ENCODE measurements at places on chromosomes 4 and X.

DNA sequence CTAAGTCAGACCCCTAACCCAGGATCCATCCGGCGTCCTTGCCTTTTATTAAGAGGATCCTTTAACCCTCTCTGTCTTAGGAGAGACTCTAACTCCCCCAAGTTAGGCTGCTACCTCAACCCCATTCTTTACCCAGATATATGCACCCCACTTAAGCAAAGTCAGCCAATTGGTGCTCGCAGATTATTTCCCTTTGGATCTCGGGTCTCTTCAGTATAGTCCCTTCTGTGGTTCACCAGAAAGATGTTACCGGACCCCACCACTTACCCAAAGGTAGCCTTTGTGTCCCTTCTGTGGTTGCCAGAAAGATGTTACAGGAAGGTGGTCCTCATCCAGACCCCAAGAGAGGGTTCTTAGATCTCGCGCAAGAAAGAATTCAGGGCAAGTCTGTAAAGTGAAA lies 212.9 kb upstream of the GRID2 start:
- DNase-seq: no peak

GRCh38 chr4:184096561-184097240 lies 121.0 kb downstream of the ENPP6 start:
- no peak for DNase-seq

GRCh38 chrX:104568304-104568915 lies 2.4 kb downstream of the IL1RAPL2 start:
- no peak for DNase-seq

- no peak for DNase-seq
Observed at GRCh38 chrX:66632981-66633380, 5.9 kb downstream of the EDA2R start.

GRCh38 chr4:143375326-143376073 lies 38.8 kb downstream of the GAB1 start:
- DNase-seq: no peak

- DNase-seq: no peak
Observed at GRCh38 chrX:118764122-118764521, 36.7 kb downstream of the IL13RA1 start.

- DNase-seq: no peak
Observed at GRCh38 chr4:145420595-145421214, 60.9 kb upstream of the SMAD1 start.

GRCh38 chrX:19807414-19807813 lies 80.0 kb downstream of the SH3KBP1 start:
- no peak for DNase-seq

GRCh38 chr4:147160908-147161513 lies 215.3 kb upstream of the TTC29 start:
- DNase-seq: no peak

DNA sequence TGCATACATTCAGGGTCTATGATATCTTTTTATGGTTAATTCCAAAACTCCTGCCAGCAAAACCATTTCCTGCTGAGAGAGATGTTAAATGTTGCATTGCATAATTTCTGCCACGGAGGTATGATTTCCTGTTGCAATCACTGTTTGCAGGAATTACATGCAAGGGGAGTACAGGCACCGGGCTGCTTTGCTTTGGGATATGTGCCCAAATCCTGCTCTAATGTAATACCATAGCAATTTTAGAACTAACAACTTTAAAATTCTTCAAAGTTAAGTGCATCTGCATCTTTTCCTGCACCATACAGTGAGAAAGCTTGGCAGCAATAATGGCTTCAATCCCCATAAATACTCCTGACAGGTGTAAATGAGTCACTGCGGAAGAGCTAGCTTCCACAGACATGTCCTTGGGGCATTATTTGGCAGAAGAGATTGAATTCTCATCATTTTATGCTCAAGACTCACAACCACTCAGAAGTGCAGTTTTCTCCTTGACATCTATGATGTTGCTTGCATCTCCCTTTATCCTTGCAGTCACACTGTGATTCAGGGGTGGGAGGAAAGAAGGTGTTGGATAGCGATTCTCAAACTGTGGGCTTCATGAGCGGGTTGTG lies 29.6 kb downstream of the TRIM2 start:
- DNase-seq: no peak

- no peak for DNase-seq
Observed at GRCh38 chr4:40262077-40262528, 65.3 kb downstream of the RHOH start.

DNA sequence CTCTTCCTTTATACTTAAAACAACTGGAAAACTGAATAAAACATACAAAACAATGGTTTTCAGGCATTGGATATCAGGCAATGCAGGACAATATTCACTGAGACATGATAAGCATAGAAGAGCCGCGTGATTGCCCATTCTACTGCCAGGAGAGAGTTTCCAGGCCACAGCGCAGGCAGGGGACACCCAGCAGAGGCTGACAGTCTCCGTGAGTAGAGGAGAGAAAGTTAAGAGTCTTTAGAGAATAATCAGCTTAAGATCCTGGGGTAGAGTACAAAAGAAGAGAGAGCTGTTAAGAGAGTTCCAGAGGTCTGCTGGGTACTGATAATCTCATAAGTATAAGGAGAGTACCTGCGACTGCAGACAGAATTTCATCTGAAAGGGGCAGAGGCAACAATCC lies 18.4 kb upstream of the FRAS1 start:
- DNase-seq: no peak

GRCh38 chr4:37383579-37384229 lies 139.2 kb downstream of the NWD2 start:
- DNase-seq: no peak

GRCh38 chr4:112817933-112818593 lies 181.1 kb downstream of the LARP7 start:
- no peak for DNase-seq

DNA sequence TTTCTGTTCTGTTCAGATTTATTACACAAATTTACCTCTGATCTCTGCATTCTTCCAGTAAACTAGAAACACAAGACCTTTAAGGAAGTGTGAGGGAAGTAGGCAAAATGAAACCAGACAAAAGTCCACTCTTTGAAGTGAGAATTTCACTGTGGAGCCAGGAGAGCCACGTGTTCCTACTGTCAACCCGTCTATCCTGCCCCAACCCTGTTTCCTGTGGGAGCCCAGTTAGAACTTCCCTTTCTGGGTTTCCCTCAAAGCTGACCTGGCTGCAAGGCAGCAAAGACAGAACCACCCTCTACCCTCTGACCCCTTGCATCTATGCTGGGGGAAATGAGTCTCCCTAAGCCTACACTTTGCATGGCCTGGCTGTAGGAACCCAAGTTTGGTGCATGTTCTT lies 40.0 kb downstream of the TMEM144 start:
- DNase-seq: no peak

DNA sequence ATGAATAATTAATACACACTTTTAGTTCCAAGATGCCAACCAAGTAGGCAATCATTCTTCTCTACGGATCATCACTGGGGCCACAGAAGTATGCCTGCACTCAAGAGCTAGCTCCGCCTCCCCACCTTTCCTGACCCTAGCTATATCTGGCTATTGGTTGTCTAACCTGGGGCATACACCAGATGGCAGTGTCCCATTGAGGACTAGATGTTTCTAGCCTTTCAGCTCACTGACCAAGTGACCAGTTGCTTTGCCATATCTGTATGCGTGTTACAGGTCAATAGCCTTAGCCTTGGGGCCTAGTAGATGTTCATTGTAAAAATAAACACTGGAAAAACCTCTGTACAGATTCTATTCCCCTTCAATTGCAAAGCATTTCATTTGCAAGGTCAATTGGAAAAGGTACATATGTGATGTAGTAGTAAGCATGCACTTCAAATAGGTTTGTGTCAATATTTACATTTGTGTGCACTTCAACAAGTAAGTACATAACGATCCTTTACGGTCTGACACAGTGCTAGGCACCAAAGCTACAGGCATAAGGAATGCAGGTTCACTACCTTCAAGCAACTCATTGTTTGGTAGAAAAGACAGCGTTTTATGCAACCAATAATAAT lies 521.7 kb downstream of the PPARGC1A start:
- DNase-seq: no peak

DNA sequence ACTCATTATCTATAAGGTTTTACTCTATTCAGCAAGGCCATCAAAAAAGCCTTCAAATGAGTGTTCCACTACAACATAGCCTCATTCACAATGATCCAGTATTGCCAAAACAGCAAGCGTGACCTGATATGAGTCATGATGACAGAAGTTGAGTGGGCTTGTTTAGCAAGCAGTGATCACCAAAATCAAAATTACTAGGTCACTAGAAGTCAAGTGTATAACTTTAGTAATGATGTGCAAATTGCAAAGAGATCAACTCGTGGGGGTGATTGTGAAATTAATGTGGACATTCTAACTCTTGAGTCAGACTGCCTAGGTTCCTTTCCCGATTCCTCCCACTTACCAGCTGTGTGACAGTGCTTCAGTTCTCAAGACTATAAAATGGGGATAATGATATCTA lies 124.5 kb downstream of the CHM start:
- no peak for DNase-seq

- no peak for DNase-seq
Observed at GRCh38 chr4:24792552-24792951, 2.8 kb upstream of the SOD3 start.

DNA sequence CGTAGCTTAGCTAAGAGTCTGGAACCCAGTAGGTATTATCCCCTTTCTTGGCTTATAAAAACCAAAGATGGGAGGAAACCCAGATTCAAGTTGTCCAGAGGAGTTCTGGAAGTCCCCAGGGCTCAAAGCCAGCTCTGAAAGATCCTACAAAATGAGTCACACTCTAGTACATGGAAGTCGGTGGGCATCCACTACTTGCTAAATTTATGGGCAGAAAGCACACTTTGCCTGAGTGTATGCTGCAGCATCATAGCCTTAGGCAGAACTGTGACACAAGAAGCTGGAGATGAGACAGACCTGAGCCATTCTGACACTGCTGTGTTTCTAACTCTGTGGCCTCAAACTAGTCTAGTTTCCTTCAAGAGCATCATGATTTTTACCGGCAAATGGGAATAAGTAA lies 429.3 kb downstream of the AFF2 start:
- no peak for DNase-seq

DNA sequence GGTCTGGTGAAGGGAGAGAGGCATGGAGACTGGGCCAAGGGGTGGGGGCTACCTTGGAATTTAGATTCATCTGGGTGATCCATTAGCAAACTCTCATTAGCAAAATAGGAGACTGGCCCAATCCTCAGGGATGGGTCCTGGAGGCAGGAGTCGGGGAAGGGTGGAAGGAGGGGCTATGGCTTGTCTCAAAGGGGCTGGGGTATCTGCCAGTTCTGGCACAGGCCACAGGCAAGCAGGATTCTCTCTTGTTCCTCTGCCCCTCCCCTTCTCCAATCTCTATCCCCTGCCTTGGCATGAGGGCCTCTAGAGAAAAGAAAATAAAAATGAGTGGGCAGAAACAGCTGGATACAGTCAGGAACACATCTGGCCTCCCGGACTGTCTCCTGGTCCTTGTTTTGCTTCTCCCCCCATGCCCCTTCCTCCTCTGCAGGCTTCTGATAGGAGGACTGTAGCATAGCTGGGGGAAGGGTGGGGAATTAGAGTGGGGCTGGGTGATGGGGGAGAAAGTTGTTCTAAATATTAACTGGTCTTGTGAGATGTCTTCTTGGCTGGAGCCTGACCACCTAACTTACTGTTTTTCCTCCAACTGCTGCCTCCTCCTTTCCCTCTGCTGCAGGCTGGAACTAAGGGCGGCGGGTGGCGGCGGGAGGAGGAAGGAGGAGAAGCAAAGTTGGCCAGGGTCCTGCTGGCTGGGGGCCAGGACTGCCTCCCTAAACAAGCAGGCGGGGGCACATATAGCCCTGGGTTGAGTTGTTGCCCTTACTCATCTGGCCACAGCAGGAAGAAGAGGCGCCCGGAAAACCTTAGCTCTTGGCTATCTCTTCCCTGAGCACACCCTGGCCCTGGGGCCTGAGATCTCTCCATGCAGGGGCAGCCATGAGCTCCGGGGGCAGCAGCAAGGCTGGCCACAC lies 53.3 kb upstream of the LAS1L start:
- no peak for DNase-seq

- no peak for DNase-seq
Observed at GRCh38 chr4:121057466-121057922, 14.8 kb downstream of the NDNF start.

DNA sequence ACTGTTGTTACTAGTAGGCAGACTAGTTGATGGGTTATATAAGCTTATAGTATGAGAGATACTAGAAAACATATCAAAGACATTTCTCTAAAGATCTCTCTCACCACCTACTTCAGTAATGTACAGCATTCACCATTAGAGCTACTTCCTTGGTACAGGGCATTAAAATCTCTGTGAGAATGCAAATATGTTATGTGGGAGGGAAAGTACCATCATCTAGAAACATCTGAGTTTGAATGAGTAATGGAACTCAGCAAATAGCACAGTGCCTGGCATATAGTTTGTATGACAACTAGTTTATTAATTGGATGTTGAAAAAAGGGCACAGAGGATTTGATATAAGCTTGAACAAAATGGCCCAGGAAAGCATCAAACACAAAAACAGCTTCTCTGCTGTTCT lies 211.1 kb downstream of the GLUD2 start:
- DNase-seq: no peak

Data from stimulated activated CD4-positive, alpha-beta T cell treated with anti-CD3 and anti-CD28 coated beads, Interleukin-1b, Interleukin-23, amount 100 ng/mL, for 1 hour (primary cell).